ENCODE measurements at places on chromosomes 12 and 14.

DNA sequence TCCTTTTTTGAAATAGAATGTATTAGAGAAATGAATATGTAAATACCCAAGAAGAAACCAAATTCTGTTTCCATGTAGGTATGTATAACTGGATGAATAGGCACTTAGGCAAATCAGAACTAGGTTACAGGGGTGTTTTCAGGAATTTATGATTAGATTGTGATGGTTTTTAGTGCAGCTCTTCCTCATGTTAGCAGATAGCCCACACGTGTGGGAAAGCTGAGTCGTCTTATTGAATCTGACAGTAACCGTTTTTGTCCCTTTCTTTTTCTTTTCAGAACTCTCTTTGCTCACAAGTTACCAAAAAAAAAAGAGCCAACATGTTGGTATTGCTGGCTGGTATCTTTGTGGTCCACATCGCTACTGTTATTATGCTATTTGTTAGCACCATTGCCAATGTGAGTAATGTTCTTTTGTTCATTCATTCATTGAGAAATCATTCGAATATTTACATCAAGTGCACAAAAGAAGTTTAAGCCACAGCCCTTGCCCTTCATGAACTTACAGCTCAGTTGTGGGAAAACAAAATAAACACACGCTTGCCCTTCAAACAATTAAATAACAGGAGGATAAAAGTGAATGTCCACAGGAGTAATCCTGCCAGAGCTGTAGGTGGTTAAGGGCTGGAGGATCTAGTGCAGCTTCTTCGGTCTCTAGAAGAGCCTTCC, 14.8 kb downstream of the EMP1 start:
- H3K4me1 ChIP-seq = peaks cover 55% of the 10 kb centered on the region
- peaks cover 71% of the 10 kb centered on the region for H3K36me3 ChIP-seq
- DNase-seq = no peak
- peak overlapping the region; percentile 96 for H3K27ac ChIP-seq
- H3K4me3 ChIP-seq = no peak overlapping the region
- no peaks in the 10 kb centered on the region for H3K27me3 ChIP-seq

- DNase-seq = peak; percentile 69
- peak overlapping the region; percentile 33 for H3K4me3 ChIP-seq
- H3K27ac ChIP-seq = peak overlapping the region; percentile 94
- peaks cover 33% of the 10 kb centered on the region for H3K4me1 ChIP-seq
Observed at GRCh38 chr12:69052613-69053408, 119.8 kb upstream of the CPM start.

DNA sequence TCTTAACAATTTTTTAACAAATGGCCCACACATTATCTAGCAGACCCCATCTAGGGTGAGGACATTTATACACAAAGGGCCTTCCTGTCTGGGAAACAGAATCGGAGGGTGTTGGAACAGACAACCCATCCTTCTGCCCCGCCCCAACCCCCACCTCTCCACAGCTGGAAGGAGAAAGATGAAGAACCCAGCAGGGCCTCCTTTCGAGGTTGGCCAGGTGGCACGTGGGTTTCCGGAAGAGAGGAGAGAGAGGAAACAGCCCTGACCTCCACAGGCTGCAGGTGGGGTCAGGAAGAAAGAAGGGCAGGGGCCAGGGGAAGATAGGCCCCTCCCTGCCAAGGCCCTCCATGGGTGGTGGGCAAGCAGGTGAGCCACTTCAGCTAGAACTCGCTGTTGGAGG, 57.2 kb downstream of the LRRC74A start:
- no peaks in the 10 kb centered on the region for H3K36me3 ChIP-seq
- peaks cover 5% of the 10 kb centered on the region for H3K27me3 ChIP-seq
- no peak overlapping the region for H3K27ac ChIP-seq
- H3K4me3 ChIP-seq = no peak overlapping the region
- H3K4me1 ChIP-seq = no peaks in the 10 kb centered on the region

DNA sequence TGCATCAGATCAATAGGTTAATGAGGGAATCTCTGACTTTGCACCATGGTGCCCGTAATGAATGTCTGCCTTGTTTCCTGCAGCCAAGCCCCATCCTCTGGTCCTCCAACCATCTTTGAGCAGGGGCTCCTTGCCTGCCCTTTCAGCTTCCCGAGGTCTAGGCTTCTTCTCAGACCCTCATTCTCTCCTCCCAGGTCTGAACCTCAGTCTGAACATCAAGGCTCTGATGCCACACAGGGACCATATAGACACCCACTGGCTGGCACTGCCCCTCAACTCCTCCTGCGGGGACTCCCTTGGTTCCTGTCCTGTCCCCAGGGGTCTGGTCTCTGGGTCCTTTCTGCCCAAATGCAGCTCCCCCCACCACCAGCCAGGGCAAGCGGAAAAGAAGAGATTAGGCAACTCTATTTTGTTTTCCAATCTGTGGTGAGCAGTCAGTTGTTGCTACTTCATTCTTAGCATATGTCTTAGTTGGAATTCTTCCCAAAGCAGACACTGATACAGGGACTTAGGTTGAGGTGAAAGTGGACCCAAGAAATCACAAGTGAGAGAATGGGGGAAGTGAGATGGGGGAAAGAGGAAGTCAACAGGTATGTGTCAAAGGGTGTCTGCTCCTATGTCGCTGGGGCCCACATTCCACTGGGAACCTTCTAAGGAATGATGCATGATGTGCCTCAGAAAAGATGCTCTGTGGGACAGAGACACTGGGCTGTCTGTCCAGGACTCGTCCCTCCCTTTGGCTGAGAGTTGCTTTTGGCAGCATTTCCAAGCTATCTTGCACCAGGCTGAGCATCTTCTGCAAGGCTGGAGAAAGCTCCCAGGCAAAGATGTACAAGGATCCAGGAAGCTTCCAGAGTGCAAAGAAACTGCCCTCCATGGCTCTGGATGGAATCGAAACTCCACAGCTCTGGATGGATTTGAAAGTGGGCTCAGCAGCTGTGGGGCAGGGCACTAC, 1096.5 kb upstream of the TMEM132C start:
- H3K4me3 ChIP-seq = no peak overlapping the region
- peak overlapping the region; percentile 73 for H3K27ac ChIP-seq
- no peaks in the 10 kb centered on the region for H3K27me3 ChIP-seq
- H3K4me1 ChIP-seq = peaks cover 32% of the 10 kb centered on the region

Measured in osteoblast (primary cell).